ENCODE measurements at places on chromosomes 1 and 21.
A peak's percentile ranks its signal among the peaks of the same experiment; 100 is the strongest.

GRCh38 chr1:192707978-192708547 is 72.1 kb downstream of the RGS13 start:
- no peak for DNase-seq

DNA sequence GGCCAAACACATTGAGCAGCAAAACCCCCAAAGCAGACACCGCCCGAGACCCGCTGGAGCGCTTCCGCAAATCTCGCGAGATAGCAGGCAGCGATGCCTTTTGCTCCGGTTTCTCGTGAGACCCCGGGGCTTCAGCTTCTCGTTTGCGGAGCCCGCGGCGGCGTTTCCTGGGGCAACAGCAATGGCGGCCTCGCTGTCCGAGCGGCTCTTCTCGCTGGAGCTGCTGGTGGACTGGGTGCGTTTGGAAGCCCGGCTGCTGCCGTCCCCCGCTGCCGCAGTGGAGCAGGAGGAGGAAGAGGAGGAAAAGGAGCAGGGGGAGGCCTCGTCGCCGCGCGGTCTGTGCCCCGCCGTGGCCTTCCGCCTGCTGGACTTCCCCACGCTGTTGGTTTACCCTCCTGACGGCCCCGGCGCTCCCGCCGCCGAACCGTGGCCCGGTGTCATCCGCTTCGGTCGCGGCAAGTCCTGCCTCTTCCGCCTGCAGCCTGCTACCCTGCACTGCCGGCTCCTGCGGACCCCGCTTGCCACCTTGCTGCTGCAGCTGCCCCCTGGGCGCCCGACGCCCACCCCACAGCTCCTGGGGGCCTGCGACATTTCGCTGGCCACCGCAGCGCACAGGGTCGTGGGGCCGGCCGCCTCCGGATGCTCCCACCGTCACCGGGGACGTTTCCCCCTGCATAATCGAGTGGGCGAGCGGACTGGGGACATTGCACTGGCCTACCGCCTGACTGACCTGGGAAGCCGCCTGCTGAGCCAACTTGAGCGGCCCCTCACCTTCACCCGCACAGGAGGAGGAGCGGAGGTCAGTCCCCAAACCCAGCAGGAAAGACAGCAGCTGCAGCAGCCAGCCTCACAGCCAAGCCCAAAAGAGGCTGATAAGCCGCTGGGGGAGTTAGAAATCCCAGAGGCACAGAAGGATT is at the start of gene MAP10:
MAP10 (plus strand) TSS at position 148 of the 917 bp plus-strand sequence; CDS start at position 182, 34 bp downstream.
- DNase-seq: peak; percentile 83

GRCh38 chr1:213622365-213623063 is 365.3 kb upstream of the PROX1 start:
- no peak for DNase-seq

DNA sequence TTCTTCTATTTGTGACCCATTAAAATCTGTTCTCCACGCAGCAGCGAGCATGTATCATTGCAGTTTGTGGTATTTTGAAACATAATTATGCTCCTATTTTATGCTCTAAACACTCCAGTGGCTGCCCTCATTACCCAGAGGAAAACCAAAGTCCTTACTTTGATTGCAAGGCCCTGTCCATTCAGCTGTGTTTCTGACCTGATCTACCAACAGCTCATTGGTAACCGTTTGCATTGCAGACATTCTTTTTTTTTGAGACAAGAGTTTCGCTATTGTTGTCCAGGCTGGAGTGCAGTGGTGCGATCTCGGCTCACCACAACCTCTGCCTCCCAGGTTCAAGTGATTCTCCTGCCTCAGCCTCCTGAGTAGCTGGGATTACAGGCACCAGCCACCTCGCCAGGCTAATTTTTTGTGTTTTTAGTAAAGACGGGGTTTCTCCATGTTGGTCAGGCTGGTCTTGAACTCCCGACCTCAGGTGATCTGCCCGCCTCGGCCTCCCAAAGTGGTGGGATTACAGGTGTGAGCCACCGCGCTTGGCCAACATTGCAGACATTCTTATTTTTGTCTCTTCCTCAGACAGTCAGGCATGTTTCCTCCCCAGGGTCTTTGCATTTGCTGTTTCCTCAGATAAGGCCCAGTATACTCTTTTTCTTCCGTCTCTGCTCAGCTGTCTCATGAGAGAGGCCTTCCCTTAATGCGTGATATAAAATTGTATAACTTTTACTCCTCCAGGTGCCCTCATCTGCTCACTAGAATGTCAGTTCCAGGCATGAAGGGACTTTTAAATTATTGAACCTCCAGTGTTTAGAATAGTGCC is 32.5 kb downstream of the THRAP3 start:
- no peak for DNase-seq

DNA sequence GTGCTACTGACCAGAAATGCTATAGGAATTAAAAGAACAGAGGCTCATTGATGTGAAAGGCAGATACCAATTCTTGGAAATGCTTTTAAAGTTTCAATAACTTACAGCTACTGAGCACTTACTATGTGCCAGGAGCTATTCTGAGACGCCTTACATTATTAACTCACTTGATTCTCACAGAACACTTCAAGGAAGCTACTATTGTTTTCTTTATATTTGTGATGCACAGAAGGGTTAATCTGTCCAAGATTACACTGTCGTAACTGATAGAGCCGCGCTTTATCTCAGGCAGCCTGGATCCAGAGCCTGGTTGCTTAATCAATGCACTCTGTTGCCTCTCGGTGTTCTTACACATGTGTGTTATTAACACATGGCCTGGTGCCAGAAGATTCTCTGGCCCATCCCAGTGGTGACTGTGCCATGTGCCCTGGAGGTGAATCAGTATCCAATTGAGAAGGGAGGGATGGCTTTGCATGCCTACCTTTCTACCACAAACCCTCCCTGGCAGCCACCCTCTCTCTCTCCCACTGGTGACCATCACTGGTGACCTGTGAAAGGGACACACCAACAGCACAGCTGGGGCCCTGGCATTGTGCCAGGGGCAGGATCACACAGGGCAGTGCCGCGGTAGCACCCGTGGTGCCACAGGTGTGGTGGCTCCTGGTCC is 8.8 kb downstream of the FMO1 start:
- no peak for DNase-seq

GRCh38 chr1:9410737-9411297 is 118.1 kb downstream of the SPSB1 start:
- peak; percentile 5 for DNase-seq

DNA sequence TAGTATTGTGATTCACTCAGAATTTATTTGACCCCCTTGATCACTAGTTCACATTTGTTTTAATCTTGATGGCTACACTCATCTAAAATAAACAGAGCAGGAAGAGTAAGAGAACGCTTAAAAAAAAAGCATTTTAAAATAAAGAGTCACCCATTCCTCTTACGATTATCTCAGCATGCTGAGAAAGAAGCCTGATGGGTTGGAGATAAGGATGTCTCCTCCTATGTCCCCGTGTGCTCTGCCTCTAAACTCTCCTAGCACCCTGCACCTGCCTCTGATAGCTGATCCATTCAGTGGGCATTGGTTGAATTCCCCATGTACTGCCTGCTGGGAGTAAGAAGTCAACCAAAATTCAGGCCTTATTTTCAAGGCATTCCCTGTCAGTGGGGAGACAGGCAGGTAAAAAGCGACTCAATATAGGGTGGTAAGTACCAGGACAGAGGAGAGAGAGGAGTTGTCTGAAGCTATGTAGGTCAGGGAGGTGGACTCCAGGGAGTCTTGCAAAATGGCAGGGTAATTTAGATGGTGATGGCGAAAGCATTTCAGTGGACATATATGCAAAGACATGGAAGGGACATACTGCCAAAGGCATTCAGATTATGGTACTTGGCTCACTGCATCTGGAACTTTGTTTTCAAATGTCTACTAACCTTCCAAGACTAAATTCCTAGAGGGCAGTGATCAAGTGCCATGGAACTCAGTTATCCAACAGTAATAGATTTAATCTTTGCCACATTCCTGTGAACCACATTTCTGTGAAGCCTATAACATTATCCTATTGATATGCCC is 18.4 kb downstream of the ELAVL4 start:
- DNase-seq: no peak

DNA sequence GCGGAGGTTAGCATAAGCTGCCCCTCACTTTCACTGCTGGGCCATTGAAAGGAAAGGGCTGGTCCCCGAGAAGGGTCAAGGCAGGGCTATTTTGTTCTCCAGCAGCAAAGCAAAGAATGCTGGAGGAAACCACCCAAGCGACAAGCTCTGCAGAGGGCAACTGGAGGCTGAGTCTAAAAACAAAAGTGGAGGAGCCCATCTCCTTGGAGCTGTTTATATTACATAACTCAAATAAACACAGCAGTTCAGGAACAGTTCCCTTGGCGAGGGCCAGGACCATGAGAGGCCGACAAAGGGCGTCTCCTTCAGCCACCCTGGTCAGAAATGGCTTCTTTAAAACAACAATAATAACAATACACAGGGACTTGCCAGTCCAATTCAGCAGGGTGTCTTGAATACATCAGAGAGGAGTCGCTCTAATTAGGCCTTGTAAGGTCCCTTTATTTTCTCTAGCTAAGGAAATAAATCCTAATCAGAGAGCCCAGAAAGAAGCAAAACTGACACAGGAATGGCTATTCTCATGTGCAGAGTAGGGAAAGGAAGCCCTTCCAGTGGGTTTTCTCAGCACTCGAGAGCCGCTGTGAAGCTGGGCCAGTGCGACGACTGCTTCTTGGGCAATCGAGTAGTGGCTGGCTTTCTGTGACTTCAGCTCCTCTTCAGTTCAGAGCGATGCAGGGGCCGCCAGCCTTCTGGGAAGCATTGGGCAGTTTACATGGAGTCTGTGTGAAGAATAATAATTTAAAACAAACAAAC is 57.0 kb upstream of the TARBP1 start:
- no peak for DNase-seq

- DNase-seq: no peak
Measured at GRCh38 chr1:62181532-62181931, 13.1 kb upstream of the L1TD1 start.

DNA sequence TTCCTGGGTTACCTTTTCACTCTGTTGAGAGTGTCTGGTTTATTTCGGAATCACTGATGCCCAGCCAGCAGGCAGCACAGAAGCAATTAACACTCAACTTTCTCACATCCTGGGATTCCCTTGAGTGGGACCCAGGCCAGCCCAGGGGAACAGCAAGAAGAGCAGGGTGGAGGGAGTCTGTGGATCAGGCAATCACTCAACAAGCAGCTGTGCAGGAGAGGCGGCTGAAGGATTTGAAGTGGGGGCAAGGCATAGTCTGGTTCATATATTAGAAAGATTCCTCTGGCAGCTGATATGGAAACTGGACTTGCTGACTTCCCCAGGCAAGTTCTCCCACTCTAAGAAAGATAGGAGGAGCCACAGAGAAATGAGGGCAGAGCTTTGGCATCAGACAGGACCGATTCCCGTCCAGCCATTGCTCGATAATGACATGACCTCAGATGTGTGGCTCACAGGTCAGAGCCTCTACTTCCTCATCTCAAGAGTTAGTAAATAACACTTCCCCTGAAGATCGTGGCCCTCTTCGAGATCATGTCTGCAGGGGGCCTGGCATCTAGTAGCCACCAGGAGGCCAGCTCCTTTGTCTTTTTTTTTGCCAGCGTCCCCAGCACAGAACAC is 12.4 kb downstream of the EPHA8 start:
- no peak for DNase-seq

DNA sequence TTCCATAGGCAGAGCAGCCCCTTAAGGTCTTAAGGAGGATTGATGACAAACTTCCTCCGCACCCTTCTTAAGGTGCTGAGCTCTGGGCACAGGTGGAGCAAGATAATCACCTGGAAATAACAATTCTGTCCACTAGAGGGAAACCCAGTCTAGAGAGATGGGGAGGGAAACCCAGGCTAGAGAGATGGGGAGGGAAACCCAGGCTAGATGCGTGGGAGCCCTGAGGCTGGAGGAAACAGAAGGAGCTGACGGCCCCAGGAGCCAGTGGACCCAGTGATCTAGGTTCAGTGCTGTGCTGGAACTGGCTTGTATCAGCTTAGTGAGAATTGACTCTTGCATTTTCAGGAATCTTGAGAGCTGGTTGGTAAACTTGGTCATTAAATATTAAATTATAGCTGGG is 17.8 kb upstream of the MYCL start:
- DNase-seq: peak; percentile 41

- no peak for DNase-seq
Measured at GRCh38 chr1:230800891-230801840, 54.0 kb downstream of the CAPN9 start.

- DNase-seq: no peak
Measured at GRCh38 chr1:241899210-241899609, 51.2 kb downstream of the EXO1 start.

Measured in CD4-positive, alpha-beta T cell treated with Interleukin-1 beta for 1 hour (primary cell).